ENCODE measurements at places on chromosomes 4 and X. TPM values are rescaled to one million over a fixed set of nuclear protein-coding genes. Genes with fewer than 3 reads are reported as not detected.
A peak's percentile ranks its signal among the peaks of the same experiment; 100 is the strongest.

DNA sequence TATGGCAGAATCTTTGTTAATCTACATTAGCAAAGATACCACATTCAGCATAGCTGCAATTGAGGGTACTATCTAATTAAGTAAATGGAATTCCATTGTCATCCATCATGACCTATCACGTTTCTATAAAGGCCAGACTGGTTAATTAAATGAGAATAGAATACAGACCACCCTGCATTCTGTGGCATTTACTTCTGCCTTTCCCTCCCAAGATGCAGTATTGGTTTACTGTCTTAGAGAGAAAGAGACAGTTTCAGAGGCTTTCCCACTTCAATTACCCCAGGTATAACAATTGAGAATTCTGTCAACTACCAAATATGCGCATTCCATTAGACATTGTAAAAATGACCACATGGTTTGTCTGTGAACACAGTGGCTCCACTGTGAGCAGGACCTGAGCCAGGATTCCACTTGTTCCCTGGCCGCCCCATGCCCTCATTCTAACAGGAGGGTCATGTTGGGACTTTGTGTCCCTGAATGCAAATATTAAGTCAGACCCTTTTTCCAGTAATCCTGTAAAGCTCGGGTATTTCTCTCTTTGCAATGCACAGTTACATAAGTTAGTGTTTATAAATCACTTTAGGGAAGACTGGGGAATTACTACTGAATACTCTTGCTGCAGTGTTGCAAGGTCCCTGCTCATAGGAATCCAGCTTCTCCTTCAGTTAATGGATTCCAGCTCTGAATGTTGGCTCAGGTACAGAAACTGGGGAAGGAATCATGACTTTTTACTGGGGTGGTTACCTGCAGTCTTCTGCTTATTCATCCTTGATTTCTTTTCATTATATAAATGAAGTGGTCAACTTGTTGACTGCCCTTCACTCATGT is 261.0 kb downstream of the PDGFC start:
- H3K36me3 ChIP-seq, result no peaks in the 10 kb centered on the region
- no peak overlapping the region for H3K4me3 ChIP-seq
- no peak overlapping the region for H3K27ac ChIP-seq
- no peaks in the 10 kb centered on the region for H3K4me1 ChIP-seq
- no peak for DNase-seq

GRCh38 chr4:1337376-1337831 is 9.6 kb upstream of the UVSSA start:
- no peaks in the 10 kb centered on the region for H3K27me3 ChIP-seq
- peak; percentile 88 for DNase-seq
- peaks cover 55% of the 10 kb centered on the region for H3K36me3 ChIP-seq
- peak overlapping the region; percentile 81 for H3K27ac ChIP-seq

DNA sequence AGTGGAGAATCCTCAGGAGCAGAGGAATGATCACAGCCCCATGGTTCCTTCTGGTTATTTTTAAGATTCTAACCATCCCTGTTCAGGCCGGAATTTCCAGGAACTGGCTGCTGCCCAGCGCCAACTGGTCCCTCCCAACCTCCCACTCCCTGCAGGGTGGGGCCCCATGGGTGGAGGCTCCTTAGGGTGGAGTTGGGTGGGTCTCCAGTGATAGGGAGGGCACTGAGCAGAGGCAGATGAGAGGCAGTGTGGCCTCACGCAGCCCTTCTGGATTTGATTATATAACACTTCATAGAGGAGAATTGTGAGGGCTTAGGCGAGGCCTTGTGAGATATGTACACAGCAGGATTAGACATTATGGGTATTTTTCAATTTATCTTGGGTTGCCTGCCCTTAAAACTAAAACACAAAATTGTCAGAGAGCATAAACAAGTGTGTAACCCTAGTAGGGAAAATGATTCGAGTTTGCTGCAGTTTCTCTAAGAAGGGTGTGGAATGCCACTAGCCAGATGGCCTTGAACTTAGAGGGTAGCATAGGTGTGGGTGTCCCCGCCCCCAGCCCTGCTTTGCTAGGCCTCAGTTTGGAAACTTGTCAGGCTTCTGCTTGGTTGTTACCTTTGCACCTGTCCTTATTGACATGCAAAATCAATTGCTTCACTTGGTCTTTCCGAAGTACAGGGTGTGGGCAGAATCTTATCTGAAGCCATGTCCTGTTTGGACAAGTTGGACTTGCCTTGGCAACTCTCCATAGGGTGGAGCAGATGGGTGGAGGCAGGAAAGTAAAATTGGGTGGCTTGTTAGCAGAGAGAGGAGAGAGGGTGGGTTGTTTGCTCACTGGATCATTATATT is 9.4 kb downstream of the KLF3 start:
- H3K27ac ChIP-seq, result peak overlapping the region; percentile 28
- DNase-seq, result no peak
- peaks cover 87% of the 10 kb centered on the region for H3K4me1 ChIP-seq
- H3K36me3 ChIP-seq, result no peaks in the 10 kb centered on the region

- H3K4me3 ChIP-seq, result no peak overlapping the region
- H3K27me3 ChIP-seq, result no peaks in the 10 kb centered on the region
- peaks cover 49% of the 10 kb centered on the region for H3K4me1 ChIP-seq
- peak overlapping the region; percentile 72 for H3K27ac ChIP-seq
- DNase-seq, result peak; percentile 7
- H3K36me3 ChIP-seq, result peaks cover 44% of the 10 kb centered on the region
Observed at GRCh38 chrX:1485033-1485432, 32.3 kb upstream of the ASMTL start.

Gene PDE5A
- total RNA-seq, result 0.87 TPM

Gene ADAM29
- not detected for total RNA-seq

Gene MAP7D3
- 20.5 TPM for total RNA-seq

All from activated CD4-positive, alpha-beta memory T cell treated with anti-CD3 and anti-CD28 coated beads for 36 hours (primary cell).